ENCODE measurements at places on chromosomes 2 and 18.

DNA sequence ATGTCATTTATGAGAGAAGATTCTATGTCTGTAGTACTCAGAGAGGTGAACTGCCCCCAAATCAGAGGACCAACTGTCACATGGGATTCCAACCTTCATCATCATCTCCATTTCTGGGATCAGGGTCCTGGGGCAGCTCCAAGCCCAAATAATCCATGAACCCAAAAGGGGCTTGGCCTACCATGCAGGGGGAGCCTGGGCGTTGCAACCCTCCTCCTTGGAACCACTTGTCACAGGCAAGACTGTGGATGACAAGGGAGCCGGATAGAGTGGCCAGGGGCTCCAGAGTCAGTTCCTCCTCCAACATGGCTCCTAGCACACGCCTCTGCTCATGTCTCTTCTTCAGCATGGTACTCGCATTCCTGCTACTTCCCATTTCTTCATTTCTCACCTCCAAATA is 7.9 kb downstream of the CTLA4 start:
- no peak for DNase-seq

DNA sequence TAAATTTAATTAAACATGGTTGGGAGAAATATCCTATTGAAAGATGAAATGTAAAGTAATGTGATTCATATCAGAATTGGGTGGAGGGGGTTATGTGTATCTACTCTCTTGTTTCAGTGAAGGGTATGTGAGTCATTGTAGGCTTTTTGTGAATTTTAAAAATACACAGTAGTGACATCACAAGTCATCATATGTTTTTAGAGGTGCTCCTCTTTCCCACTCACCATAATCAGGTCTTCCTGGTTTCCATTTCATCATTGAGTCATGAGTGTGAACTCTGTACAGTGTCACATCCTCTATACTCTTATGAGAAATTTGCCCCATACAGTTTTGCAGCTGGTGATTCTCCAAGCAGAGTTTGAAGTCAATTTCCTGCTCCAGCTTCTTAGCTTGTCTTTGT is 18.8 kb downstream of the FSIP2 start:
- no peak for DNase-seq

- no peak for DNase-seq
Measured at GRCh38 chr2:30768708-30769480, 38.4 kb downstream of the CAPN13 start.

DNA sequence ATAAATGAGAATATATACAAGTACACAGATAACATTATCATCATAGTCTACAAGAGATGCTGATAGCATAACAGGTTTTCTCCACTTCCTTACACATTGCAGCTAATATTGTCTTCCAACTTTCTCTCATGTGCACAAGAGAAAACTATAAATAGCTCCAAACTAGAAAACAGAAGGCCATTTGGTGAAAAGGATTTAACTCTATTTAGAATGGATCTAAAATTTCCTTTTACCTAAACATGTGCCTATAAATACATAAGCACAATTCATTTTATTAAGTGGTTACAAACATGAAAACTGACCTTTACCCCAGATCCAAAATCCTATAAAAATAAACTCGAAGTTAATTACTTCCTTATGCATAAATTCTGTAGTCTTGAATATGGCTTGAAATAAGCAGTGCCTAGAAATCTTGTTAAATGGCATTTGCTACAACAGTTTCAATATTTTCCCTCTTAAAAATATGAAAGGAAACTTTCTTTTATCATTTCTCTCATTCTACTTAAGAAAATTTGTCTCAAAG is 41.6 kb downstream of the SLC25A12 start:
- DNase-seq: no peak

- no peak for DNase-seq
Measured at GRCh38 chr2:54599914-54600313, 123.5 kb upstream of the EML6 start.

DNA sequence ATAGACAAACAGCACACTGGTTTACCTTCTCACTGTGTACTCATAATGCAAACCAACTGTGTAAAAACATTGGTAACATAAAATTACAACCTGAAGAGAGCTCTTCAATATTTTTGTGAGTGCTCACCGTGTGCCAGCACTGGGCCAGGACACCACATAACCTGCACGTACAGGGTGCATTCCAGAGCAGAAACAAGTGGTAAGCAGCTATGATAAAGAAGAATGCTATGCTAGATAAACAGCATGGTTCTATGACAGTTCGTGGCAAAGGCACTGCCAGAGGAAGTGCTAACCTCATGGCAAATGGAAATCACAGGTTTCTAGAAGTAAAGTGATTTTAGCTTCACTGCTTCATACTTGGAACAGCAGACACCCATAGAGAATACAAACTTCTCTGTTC is 343.5 kb downstream of the MTX2 start:
- DNase-seq: no peak

DNA sequence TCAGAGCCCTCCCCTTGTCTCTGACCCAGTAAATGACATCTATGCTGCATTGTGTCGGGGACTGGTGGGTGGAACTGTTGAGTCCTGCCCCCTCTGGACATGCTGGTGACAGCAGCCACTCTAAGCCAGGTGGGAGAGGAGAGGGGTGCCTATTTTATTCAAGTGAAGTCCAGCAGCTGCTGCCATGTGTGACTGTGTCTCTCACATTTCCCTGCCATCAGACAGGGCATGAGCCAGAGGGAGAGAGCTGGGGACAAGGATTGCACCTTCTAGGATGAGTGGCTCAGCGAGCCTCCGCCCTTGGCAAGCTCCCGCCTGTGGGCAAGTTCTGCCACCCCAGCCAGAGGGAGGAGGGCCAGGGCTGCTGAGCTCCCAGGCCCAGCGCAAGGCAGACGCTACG is 13.7 kb downstream of the NGEF start:
- DNase-seq: no peak

DNA sequence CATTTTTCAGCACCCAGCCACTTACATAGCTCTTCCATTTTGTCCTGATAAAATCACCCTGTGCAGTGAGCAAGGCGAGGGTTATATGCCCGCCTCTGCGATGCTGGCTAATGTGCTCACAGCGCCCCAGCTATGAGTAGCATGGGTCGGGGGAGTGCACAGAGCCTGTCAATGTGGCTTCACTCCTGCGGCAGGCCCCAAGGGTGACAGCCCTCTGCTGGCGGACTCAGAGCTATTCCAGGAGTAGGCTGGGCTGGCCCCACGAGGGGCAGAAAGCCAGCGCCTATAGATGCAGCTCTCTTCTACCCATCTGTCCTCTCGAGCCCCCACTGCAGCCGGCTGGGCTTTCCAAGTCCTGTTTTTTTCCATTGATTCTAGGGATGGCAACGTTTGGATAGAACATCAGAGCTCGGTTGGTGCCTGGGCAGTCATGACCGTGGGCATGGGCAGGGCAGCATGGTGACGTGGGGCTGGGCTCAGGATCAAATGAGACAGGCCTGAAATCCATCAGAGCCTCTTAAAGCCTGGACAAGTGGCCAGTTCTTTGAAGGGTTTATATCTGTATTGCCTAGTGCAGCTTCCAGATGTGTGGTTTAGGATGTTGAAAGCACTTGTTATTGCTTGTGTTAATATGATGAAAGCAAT is 134.7 kb downstream of the MCFD2 start:
- no peak for DNase-seq

GRCh38 chr2:10680957-10681356 is 8.8 kb downstream of the NOL10 start:
- DNase-seq: no peak

Data from stimulated activated CD4-positive, alpha-beta T cell treated with anti-CD3 and anti-CD28 coated beads, Interleukin-15, amount 100 ng/mL, for 1 hour (primary cell).